H9 (cell line): ENCODE measurements at places on chromosomes 7 and 10. TPM values are rescaled to one million over a fixed set of nuclear protein-coding genes. Genes with fewer than 3 reads are reported as not detected.

The SSC4D gene
- 14.8 and 16.4 TPM in 2 replicates for total RNA-seq

The PRRT4 gene
- total RNA-seq, result 0.15 and 0.24 TPM in 2 replicates

GRCh38 chr10:103180491-103180890 lies 12.6 kb downstream of the NT5C2 start:
- no peak overlapping the region for H3K4me3 ChIP-seq
- peaks cover 13% of the 10 kb centered on the region; the same call in 1 of the 2 replicates for H3K36me3 ChIP-seq
- peaks cover 4% of the 10 kb centered on the region for H3K4me1 ChIP-seq

The ARMH3 gene
- total RNA-seq, result 18.5 and 20.4 TPM in 2 replicates

GRCh38 chr10:87656431-87657072 lies 3.1 kb upstream of the PAPSS2 start:
- H3K27ac ChIP-seq, result no peak overlapping the region
- peaks cover 4% of the 10 kb centered on the region; the same call in 1 of the 2 replicates for H3K4me1 ChIP-seq
- H3K36me3 ChIP-seq, result no peaks in the 10 kb centered on the region
- no peak overlapping the region for H3K4me3 ChIP-seq

DNA sequence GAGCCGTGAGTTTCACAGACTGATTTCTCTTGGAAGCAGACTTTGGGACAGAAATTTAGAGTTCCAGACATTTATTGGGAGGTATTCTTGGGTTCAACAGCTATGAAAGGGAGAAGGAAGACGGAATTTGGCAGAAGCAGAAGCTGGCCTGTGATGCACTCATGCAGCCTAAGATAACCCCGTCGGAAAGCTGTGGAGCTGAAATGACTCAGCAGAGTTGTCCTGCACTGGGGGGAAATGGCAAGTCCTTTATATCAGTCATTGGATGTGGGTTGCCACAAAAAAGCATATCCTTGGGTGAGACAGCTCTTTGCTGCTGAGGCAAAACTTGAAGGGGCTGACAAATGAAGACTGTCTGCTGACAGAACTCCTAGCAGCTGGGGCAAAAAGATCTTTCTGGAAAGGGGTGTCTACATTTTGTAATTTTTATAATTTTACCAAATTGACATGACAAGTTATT lies 11.5 kb upstream of the MICU1 start:
- H3K36me3 ChIP-seq, result peaks cover 13% of the 10 kb centered on the region
- DNase-seq, result no peak
- H3K27ac ChIP-seq, result no peak overlapping the region
- no peaks in the 10 kb centered on the region for H3K4me1 ChIP-seq

DNA sequence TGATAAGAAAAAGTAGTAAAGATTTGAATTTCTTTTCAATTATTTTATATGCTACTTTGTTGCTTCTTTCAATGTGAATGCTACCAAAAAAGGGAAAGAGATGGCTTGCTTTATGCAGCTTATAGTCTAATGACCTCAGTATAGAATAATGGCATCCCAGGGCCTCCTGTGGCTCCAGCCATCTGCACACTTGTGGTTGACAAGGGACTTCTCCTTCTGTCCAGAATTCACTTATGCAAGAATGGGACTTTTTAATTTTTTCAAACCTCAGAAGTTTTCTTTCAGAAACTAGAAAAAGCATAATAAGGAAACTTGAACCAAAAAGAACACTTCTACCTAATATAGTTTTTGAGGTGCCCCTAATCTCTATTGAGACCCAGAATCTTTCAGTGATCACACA lies 310.9 kb downstream of the CTNNA3 start:
- H3K4me1 ChIP-seq, result no peaks in the 10 kb centered on the region
- DNase-seq, result no peak
- no peaks in the 10 kb centered on the region for H3K36me3 ChIP-seq

The ZNF467 gene
- 0.31 and 0.35 TPM in 2 replicates for total RNA-seq

GRCh38 chr10:32190890-32191491 lies 134.8 kb upstream of the KIF5B start:
- H3K36me3 ChIP-seq, result no peaks in the 10 kb centered on the region
- H3K27ac ChIP-seq, result no peak overlapping the region
- H3K27me3 ChIP-seq, result no peaks in the 10 kb centered on the region

GRCh38 chr7:155709453-155709852 lies 65.0 kb downstream of the RBM33 start:
- H3K27ac ChIP-seq, result no peak overlapping the region
- no peaks in the 10 kb centered on the region for H3K27me3 ChIP-seq
- no peak overlapping the region for H3K4me3 ChIP-seq
- H3K4me1 ChIP-seq, result no peaks in the 10 kb centered on the region
- no peak for DNase-seq

The DUS4L gene
- total RNA-seq, result 10.8 TPM in 2 replicates

- no peak overlapping the region for H3K4me3 ChIP-seq
- DNase-seq, result no peak
- H3K4me1 ChIP-seq, result no peaks in the 10 kb centered on the region
These were observed 733.1 kb downstream of the PARD3 start for GRCh38 chr10:34081948-34082347.

DNA sequence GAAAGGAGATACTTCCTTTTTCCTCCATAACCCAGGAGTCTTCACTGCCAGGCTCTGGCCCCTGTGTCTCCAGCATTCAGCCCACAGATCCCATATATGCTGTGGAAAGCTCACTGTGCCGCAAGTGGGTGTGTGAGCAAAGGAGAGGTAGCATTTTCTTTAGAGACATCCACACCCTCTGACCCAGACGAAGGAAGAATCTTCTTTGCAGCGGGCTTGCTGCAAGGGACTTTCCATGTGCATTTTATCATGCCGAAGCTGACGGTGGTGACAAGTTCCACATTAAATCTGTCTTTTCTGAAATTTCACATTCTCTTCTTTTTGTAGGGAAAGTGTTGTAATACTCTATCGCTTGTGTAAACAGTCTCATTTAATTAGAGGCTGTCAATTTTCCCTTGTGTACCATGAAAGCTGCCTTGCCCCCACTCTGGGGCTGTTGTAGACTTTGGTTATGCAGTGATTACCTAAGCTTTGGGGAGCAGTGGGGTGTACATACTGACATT lies 409.5 kb downstream of the SUGCT start:
- H3K36me3 ChIP-seq, result no peaks in the 10 kb centered on the region
- no peaks in the 10 kb centered on the region for H3K4me1 ChIP-seq
- DNase-seq, result no peak
- no peak overlapping the region for H3K27ac ChIP-seq
- no peak overlapping the region for H3K4me3 ChIP-seq
- H3K27me3 ChIP-seq, result no peaks in the 10 kb centered on the region

DNA sequence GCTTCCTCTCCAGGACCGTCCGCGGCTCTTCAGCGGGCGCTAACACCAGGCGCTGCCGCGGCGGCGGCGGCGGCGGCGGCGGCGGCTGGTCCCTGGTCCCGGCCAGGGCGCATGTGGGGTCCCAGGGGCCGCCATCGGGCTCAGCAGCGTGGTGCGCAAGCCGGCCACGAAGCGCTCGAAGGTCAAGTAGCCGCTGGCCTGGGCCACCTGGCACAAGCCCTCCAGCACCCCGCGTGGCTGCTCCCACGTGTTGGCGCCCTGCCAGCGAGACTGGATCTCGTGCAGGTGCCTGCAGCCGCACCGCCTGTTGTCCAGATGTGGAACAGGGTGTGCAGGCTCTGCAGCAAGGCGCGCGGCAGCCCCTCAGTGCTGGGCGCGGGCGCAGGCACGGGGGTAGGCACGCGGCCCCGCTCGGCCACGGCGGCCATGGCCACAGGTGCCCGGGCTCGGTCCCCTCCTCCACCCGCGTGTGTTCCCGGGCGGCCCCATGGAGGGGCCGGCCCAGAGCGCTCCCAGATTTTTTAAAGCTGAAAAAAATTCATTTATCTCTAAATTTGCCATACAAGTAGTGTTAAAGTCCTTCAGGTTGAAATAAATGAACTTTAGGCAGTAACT lies 884.2 kb upstream of the ZNF722 start:
- H3K36me3 ChIP-seq, result peaks cover 25% of the 10 kb centered on the region
- no peak for DNase-seq
- no peaks in the 10 kb centered on the region for H3K27me3 ChIP-seq
- H3K4me3 ChIP-seq, result no peak overlapping the region

- no peaks in the 10 kb centered on the region for H3K4me1 ChIP-seq
- no peaks in the 10 kb centered on the region for H3K27me3 ChIP-seq
- H3K4me3 ChIP-seq, result no peak overlapping the region
These were observed 147.4 kb upstream of the PRSS58 start for GRCh38 chr7:142405122-142405765.

GRCh38 chr7:56291-56913 lies 136.0 kb upstream of the FAM20C start:
- 0 out of 2 replicates have a peak, but pooled peaks cover 2% of the 10 kb centered on the region for H3K36me3 ChIP-seq
- H3K27me3 ChIP-seq, result no peaks in the 10 kb centered on the region
- no peak overlapping the region for H3K27ac ChIP-seq
- DNase-seq, result no peak

GRCh38 chr7:140623980-140624379 lies 16.6 kb downstream of the DENND2A start:
- H3K36me3 ChIP-seq, result no peaks in the 10 kb centered on the region; the same call in 1 of the 2 replicates
- no peak overlapping the region for H3K4me3 ChIP-seq
- DNase-seq, result no peak
- no peak overlapping the region for H3K27ac ChIP-seq

- peaks cover 16% of the 10 kb centered on the region for H3K36me3 ChIP-seq
- no peak for DNase-seq
- H3K27me3 ChIP-seq, result no peaks in the 10 kb centered on the region
These were observed 211.6 kb downstream of the SFMBT2 start for GRCh38 chr10:7199152-7199760.

The CRTAC1 gene
- total RNA-seq, result 0.46 and 0.48 TPM in 2 replicates

- no peak overlapping the region for H3K27ac ChIP-seq
- no peak for DNase-seq
- H3K4me1 ChIP-seq, result no peaks in the 10 kb centered on the region
- H3K4me3 ChIP-seq, result no peak overlapping the region
- peaks cover under 1% of the 10 kb centered on the region; the same call in 1 of the 2 replicates for H3K36me3 ChIP-seq
- peaks cover 7% of the 10 kb centered on the region for H3K27me3 ChIP-seq
These were observed 97.8 kb upstream of the PPIF start for GRCh38 chr10:79249186-79250121.

- H3K27ac ChIP-seq, result no peak overlapping the region
- no peaks in the 10 kb centered on the region for H3K4me1 ChIP-seq
- no peaks in the 10 kb centered on the region for H3K36me3 ChIP-seq
These were observed 149.1 kb downstream of the GRID1 start for GRCh38 chr10:86217371-86218080.

GRCh38 chr10:116053910-116054309 lies 219.1 kb downstream of the GFRA1 start:
- H3K4me1 ChIP-seq, result peaks cover 2% of the 10 kb centered on the region; the same call in 1 of the 2 replicates
- H3K4me3 ChIP-seq, result no peak overlapping the region
- H3K27ac ChIP-seq, result no peak overlapping the region
- H3K36me3 ChIP-seq, result no peaks in the 10 kb centered on the region
- no peaks in the 10 kb centered on the region for H3K27me3 ChIP-seq
- no peak for DNase-seq

DNA sequence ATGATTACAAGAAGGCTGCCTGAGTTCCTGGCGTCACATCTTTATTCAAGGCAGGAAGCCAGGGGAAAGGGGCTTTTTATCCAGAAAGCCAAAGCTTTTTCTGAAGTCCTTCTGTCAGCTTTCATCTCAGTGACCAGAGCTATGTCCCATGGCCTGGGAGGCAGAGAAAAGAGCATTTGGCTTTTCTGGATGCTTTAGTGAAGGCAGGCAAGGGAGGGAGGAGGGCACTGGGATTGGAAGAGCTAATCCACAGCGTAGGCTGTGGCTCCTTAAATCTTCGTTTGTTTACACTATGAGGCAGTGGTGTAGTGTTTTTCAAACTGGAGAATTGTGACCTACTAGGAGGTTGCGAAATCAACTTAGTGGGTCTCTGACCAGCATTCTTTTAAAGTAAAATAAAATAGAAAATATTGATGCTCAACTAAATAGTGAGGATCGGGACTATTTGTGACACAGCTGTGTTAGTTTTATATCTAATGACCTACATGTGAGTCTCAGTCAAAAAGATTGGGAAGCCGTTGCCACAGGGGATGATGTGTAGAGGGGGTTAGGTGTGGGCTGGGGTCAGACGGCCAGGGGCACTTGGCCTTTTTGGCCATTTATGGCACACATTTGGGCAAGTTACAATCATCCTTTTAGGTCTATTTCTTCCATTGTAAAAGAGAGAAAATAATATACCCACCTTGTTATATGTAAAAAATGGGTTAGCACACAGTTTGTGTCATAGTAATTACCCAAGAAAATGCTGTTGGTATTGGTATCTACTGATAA lies 14.1 kb downstream of the CRYGN start:
- no peak overlapping the region for H3K4me3 ChIP-seq
- H3K27me3 ChIP-seq, result no peaks in the 10 kb centered on the region
- H3K27ac ChIP-seq, result no peak overlapping the region
- peaks cover 3% of the 10 kb centered on the region; the same call in 1 of the 2 replicates for H3K4me1 ChIP-seq
- DNase-seq, result no peak
- no peaks in the 10 kb centered on the region for H3K36me3 ChIP-seq

DNA sequence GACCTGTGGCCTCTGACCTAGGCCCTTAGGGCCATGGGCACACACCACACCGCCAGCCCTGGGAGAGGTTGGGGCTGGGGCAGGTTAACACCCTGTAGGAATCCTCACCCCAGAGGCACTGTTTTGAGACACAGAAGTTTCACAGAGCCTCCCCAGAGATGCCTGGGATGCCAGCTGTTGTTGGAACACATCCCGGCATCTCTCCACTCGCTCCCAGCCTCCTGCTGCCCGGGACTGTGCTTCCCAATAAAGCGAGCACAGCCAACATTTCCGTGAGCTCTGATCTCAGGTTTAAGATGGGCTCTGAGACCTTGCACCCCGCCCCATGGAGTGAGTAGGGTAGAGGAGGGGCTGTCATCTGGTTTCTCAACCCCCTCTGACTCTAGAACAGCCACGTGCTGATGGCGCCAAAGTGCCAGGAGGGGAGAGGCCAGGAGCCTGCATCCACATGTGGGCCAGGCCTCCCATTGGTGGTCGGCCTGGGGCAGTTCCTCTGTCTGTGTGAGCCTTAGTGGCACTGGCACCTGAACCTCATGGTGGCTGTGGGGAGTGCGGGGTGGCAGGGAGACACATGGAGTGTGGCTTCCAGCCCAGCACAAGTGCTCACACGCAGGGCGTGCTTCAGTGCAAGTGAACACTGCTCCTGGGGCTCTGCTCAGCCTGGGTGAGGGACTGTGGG lies 54.7 kb downstream of the RASGEF1A start:
- H3K36me3 ChIP-seq, result no peaks in the 10 kb centered on the region
- no peak overlapping the region for H3K27ac ChIP-seq
- H3K4me3 ChIP-seq, result no peak overlapping the region

DNA sequence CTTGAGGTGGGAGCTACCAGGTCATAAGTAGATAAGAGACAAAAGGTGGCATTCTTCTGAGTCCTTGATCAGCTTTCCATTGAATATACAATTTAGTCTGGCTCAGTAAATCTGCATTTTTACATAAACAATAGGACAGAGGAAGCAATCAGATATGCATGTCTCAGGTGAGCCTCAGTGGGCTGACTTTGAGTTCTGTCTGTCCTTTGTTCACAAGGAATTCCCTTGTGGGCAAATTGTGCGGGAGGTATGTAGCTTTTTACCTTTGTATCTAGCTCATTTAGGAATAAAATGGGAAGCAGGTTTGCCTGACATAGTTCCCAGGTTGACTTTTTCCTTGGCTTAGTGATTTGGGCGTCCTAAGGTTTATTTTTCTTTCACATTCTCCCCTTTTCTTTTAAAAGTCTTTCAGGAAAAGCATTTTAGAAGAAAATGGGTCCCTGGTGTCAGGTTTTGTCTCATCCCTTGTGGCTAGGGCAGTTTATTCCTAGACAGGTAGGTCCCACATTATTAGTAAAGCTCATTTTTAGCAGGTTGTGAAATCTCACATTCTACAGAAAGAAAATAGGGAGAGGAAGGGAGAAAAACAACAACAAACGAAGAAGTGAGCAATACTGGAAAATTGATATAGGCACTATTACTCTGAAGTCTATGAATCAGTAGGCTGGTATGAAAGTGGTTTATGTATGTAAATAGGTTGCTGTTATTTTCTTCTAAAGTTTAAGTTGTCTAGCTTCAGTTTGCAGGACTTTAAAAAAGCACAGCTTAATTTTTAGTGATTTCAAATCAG lies 16.5 kb downstream of the SPAM1 start:
- H3K27me3 ChIP-seq, result no peaks in the 10 kb centered on the region
- DNase-seq, result no peak
- peak overlapping the region; percentile 65 for H3K27ac ChIP-seq
- no peak overlapping the region; the same call in 2 of the 3 replicates for H3K4me3 ChIP-seq
